Epithelial cell of esophagus (primary cell): ENCODE measurements at places on chromosomes 6 and 20.

DNA sequence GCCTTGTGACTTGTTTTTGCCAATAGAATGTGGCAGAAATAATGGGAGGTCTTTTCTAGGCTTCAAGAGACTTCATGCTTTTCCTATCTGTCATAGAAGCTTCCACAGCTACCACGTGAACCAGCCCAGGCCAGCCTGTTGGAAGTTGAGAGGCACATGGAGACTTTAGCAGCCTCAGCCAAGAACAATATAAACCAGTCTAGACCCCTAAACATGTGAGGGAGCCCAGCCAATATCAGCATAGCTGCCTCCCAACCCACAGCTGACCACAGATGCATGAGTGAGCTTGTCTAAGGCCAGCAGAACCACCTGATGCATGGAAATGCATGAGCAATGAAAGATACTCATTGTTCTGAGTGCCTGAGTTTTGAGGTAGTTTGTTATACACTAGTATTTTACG lies 540.7 kb upstream of the BTBD3 start:
- DNase-seq = peak; percentile 81

DNA sequence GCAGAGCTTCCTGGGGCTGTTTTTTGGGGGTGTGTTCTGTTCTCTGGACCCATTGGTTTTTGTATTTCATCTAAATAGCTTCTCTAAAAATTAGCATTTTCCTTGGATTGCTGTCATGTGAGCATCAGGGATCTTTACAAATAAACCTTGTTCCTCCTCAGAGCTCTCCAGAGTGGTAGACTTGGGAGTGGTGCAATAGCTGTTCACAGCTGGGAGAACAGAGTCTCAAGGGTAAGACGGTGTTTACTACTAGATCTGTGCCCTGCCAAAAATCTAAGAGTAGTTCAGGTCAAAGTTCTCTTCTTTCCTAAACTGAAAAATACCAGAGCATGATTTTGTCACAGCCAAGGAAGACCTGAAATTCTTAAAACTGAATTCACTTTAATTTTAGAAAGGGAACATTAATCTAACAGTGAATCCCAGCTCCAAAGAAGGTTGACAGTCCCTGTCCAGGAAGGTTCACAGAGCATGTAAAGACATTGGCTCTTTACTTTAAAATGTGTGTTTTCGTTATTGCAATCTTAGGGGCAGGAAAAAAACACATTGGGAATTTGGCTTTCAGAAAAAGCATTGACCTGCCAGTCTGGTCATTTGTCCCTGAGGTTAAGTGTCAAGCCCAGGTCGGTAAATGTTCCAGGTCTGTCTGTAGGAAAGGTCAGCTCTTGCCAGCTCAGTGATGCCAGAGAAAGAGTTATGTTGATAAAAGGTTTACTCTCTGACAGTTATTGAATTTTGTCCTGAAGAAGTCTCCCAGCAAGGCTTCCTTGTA lies 43.3 kb downstream of the VAPB start:
- DNase-seq = no peak

DNA sequence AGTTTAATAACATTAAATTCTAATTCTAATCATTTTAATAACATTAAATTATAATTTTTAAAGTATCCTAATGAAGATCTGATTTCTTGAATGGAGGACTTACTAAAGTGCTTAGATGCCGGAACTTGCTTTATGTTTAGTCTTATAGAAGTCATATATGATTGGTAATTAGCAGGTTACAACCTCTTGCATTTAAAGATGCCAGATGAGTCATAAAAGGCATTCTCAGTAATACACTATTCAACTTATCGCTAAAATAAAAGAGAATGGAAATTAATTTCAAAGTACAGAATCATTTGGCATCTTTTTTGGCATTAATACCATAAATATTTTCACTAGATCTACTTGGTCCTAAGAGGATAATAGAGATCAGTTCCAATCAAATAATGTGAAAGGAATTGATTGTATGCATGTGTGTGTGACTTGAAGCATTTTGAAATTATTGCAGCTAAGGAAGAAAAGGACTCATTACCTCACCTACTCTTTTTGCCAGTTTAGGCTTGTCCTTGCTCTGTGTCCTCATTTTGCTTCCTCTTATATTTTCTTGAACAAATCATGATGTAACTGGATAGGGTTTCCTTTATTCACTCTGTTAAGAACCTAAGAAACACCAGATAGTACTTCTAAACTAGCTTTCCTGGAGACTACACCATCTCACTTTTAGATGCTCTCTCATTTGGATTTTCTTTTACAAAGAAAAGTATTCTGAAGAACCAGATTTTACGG lies 2.7 kb downstream of the COL21A1 start:
- DNase-seq = peak; percentile 85

DNA sequence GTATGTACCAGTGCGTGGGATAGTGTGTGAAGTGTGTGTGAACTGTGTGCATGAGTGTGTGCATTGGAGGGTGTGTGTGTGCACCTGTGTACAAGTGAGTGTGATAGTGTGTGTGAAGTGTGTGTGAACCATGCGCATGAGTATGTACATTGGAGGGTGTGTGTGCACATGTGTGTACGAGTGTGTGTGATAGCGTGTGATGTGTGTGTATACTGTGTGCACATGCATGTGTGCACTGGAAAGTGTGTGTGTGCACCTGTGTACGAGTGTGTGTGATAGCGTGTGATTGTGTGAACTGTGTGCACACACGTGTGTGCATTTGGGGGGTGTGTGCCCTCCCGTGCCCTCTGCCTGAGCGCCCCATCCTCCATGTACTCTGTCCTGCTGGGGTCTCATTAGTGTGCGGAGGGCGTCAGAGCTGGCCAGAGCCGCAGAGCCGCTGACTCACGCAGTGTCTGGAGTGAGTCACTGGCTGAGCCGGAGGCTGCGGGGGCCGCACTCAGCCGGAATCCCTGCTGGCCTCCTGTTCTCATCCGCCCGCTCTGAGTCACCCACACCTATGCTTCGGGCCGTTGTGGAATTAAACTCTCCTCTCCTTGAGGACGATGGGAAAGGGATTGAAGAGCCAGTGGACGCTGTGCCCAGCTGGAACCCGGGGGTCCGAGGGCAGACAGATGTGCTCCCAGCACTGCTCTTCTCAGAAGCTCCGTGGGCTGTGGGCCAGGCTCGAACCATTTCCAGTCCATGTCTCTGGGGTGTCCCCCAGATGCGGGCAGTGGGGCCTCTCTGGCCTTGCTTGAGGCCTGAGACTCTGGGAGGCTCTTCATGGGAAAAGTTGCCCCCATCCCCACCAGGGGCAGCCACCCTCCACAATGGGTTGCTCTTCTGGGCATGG lies 27.3 kb upstream of the STX16 start:
- DNase-seq = peak; percentile 97

- peak; percentile 50 for DNase-seq
Measured at GRCh38 chr20:50339466-50339901, 148.9 kb downstream of the CEBPB start.

- DNase-seq = no peak
Measured at GRCh38 chr6:137646484-137646883, 152.3 kb upstream of the OLIG3 start.

GRCh38 chr20:37941332-37941731 lies 38.4 kb downstream of the VSTM2L start:
- DNase-seq = no peak

- DNase-seq = no peak
Measured at GRCh38 chr6:127182501-127182900, 64.0 kb downstream of the RSPO3 start.

DNA sequence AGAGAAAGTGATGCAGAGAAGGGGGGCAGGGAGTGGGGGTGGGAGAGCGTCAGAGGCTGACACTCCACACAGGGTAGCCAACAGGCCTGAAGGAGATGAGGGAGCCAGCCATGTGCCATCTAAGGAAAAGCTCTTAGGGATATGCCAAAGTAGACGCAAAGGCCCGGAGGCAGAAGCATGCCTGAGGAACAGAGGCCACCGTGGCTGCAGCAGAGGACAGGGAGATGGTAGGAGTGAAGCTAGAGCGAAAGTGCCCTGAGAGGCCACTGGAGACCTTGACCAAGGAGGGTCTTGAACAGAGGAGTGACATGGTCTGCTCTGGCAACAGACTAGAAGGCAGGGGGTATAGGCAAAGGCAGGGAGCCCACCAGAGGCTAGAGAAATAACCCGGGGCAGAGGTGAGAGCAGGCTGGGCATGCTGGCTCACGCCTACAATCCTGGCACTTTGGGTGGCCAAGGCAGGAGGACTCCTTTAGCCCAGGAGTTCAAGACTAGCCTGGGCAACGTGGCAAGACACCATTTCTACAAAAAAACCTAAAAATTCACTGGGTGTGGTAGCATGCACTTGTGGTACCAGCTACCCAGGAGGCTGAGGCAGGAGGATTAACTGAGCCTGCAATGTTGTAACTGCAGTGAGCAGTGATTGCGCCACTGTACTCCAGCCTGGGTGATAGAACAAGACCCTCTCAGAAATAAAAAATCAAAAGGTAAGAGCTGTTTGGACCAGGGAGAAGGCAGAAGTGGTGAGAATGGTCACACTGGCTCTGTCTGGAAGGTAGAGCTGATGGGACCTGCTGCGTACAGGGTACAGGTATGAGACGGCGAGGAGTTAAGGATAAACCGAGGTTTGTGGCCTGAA lies 6.3 kb downstream of the RRBP1 start:
- DNase-seq = no peak
